Cardiac fibroblast (primary cell): ENCODE measurements at places on chromosomes 16 and 17.

DNA sequence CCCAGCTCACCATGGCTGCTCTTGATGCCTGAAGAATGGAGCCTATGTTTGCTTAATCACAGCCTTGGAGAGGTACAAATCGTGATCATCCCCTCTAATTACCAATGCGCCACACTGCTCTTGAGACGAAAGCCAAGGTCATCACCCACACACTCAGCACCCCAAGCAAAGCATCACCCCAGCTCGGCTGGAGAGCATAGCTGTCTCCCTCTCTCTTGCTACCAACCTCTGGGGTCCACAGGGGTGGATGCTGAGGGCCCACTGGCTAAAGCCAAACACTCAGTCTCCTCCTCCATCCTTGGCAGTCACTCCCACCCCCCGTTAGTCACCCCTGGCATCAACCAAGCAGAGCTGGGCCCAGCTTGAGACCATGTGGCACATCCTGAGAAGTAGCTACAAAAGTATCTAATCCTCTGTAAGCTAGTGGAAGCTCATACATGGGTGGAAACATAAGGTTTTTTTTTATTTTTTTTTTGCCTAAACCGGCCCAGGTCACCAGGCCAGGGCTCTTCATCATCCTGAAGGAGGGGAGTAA, 44.8 kb downstream of the PIMREG start:
- no peak for DNase-seq

DNA sequence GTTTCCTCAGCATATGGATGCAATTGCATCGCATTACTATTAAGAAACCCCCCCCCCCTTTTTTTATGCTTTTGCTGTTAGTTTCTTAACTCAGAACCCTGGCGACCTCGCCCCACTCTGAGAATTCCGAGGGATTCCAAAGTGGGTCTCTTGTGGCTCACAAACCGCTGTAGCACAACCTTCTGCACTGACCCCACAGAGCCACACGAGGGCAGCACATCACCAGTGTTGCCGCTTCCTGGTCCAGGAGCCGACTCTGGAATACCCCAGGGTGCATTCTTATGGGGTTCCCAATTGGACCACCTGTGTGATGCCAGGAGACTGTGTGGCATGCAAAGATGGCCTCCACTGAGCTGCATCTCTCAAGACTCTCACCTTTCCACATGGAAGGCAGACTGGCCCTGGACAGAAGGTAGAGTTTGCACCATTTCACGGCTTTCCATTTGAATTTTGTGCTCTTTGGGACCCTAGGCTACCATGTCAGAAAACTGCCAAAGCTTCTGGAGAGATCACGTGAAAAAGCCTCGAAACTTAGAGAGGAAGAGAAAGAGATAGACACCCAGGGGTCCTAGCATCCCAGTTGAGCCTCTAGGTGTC, 432.7 kb upstream of the ASIC2 start:
- peak; percentile 25 for DNase-seq

DNA sequence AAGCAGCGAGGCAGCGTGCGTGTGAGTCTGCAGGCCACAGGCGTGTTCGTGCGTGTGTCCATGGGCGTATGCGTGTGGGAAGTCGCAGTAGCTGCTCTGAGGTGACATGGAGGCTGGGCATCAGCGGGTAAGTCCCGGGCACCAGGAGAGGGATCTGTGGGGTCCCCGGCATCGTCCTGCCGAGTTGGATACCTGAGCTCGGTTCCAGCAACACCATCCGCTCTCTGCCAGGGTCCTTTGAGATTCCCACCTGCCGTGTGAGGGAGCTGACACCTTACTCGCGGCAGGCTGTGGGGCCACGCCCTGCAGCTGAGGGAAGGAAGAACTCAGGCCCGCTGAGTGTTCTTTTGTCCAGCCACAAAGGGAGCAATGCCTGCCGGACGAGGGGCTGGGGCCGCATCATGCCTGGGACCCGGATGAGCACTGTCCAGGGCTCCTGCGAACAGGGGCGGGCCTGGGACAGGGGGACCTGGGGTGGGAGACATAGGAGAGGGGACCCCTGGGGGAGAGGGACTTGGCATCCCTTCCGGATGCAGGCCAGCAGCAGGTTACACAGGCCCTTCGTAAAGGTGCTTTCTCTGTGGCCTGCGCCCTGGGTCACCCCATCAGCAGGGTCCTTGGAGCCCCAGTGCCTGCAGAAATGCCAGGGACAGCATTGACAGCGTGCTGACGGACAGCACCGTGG, 5.0 kb upstream of the SNAI3 start:
- no peak for DNase-seq

DNA sequence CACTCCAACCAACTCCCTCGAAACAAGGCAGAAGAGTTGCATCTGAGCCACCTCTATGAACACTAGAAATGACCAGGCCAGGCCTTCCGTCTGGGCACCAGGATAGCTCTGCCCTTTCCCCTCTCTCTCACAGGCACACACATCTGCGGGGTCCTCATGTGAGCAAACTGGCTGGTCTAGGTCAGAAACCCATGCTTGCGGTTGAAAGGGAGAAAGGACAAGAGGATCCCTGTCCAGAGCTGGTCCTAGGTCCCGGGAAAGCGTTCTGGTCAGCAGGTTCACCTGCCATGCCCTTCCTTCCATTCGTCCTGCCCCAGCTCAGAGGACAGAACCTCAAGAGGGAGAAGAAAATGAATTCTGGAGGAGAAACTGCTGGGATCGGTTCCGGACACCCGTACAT, 2.7 kb downstream of the MNT start:
- no peak for DNase-seq

DNA sequence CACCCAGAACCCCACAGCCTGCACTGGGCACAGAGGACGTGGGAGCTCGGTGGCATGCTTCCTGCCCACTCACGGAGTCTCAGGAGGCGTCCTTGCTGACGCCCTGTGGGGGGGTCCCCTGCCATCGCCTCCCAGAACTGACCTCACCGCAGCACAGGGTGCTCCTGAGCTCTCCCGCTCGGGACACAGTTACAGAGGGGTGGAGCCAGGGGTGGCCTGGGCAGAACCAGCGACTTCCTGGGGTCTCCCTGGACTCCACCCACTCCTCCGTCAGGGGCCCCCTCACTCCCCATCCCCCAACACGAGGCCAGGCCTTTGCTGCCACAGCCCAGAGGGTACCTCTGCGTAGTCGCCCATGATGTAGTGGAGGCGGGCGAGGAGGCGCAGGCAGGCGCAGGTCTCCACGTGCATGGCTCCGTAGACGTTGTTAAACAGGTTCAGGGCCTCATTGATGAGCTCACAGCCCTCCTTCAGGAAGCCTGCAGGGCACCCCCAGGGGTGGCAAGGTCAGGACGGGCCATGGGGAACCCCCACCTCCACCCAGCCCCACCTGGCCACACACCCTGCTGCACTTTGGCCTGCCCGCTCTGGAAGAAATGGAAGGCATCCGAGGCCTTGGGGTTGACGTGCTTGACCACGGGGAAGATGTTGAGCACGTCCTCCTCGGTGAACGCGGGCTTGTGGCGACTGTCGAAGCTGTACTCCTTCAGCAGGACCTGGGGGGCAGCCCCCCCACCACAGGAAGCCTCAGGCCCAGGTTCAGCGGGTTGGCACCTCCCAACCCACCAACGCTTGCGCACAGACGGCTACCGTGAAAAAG, 17.8 kb downstream of the CLUH start:
- DNase-seq = no peak

GRCh38 chr17:14282726-14283125, 18.2 kb upstream of the HS3ST3B1 start:
- DNase-seq = no peak

GRCh38 chr17:62164747-62165722, 100.0 kb upstream of the MED13 start:
- no peak for DNase-seq

GRCh38 chr16:88532434-88533241, 37.6 kb upstream of the ZC3H18 start:
- DNase-seq = no peak

DNA sequence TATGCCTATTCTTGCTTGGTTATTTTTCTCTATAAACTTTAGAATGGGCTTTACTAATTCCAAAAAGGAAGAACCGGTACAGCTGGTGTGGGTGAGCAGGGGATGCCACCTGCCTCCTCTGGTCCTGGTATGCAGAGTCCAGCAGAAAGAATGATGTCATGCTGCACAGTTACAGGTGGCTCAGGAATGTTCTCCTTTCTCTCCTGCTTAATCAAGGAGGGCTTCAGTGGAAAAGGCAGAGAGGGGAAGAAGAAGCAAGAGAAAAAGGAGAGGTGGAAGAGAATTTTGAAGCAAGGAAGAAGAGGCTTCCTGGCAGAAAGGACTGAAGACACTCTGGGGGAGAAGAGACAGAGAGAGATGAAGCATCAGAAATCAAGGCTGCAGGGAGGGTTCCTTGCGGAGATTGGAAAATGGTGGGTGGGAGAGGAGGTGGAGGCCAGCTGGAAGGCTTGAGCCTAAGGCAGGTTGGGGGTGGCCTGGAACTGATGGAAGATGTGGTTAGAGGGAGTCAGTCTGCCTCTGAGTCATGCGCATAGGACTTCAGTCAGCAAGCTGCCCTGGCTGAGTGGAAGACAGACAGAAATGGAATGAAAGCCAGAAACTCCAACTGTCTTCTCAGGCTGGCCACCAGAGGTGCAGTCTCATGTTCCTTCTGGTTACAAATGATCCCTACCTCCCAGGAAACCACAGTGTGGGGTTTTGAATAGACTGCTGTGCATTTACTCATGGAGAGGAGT, 64.6 kb upstream of the CRHR1 start:
- DNase-seq = peak; percentile 52

DNA sequence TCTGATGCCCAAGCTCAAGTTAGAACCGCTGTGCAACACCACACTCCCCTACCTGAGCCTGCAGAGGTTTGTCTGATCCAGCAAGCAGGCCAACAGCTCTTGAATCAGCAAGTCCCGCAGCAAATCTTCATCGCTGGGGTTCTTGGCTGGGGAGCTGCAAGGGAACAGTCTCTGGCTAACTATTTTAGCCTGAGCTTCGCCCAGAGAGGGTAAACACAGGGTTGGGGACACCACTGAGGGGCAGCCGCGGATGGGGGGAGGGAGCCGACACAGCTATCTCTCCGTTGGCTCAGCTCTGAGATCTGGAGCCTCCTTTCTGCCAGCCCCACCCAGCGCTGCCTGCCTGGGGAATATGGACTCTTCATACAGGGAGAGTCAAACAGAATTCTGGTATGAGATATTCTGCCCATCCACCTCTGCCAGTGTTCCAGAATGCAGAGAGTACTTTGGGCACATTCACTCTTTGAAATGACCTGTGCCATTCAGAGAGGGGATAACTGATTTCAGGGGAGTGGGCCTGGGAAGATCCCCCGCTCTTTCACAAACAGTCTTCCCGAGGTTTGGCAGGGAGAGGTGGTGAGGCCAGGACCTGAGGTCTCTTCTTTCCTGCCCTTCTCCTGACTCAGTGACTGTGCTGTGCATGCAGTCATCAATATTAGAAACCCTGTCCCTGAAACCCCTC, 7.4 kb downstream of the GIP start:
- no peak for DNase-seq

- DNase-seq = no peak
These were observed 27.0 kb downstream of the GNGT2 start for GRCh38 chr17:49183341-49183740.

DNA sequence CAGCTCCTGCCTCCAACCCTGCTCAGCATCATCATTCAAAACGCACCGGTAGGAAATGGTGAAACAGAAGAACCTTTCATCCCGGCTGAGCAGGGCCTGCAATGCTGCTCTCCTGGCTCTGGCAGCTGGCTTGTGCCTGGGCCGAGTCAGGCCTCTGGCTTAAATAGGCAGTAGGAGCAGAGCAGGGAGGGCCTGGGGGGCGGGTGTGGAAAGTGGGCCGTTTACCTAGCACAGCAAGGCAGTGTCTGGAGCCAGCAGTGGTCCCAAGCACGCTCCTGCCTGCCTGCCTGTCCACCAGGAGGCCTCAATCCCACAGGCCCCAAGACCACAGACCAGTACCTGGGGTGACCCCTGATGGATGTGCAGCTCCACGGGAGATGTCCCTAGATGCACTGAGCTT, 59.3 kb downstream of the SMPD3 start:
- DNase-seq = no peak

GRCh38 chr16:69111876-69112230, 6.4 kb downstream of the HAS3 start:
- DNase-seq = no peak

DNA sequence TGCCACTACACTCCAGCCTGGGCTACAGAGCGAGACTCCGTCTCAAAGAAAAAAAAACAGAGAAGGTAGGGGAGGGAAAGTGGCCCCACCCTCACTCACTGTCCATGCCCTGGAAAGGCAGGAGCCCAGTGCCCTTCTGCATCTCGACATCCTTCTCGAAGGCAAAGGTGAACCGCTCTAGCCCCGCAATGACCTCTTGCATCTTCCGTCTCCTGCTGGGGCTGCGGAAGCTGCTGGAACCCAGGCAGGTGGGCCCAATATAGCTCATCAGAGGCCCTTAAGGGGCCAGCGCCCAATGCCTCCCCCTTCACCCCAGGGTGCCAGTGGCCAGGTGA, at the start of gene CPSF4L:
CPSF4L (minus strand) TSS at position 264 of the 335 bp plus-strand sequence; CDS start at position 202, 62 bp downstream.
- no peak for DNase-seq

- no peak for DNase-seq
These were observed 50.4 kb downstream of the AIPL1 start for GRCh38 chr17:6384481-6384880.

GRCh38 chr16:48958681-48959080, 323.0 kb downstream of the CBLN1 start:
- DNase-seq = peak; percentile 18

- no peak for DNase-seq
These were observed 23.0 kb downstream of the DNAH2 start for GRCh38 chr17:7740481-7741001.

DNA sequence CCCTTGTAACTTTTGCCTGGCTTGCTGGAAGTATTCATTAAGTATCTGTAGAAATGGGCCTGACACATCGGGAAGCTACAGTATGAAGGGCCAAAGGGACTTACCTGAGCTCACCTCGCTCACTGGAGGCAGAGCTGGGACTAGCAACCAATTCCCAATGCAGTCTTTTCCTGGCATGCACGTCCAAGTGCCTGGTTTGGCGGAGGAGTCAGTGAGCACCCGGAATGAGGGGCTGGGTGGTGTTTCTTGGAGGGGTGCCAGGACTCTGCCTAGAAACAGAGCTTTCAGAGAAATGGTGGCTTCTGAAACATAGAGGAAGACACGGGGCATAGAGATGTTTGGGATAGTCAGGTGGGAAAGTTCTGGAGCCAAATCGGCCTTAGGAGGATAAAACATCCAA, 18.4 kb upstream of the GPRC5C start:
- DNase-seq = no peak

GRCh38 chr16:88536971-88537751, 33.0 kb upstream of the ZC3H18 start:
- no peak for DNase-seq

- DNase-seq = no peak
These were observed 6.2 kb downstream of the AANAT start for GRCh38 chr17:76473541-76473985.

DNA sequence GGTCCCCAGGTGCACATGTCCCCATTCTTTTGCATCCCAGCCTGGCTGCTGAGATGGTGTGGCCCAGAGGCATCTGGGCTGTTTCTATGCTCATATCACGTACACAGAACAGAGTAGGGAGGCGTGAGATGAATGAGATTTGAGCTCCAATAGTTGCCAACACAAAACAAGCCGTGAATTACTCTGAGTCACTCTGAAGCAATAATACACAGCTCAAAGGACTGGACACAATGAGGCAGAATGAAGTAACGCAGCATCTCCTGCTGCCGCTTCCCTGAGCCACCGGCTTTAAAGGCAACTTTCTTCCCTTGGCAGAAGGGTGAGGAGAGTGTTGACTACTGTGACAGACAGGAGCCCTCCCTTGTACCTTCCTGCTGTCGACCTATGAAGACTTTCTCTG, 33.9 kb upstream of the CLEC18B start:
- DNase-seq = peak; percentile 94

GRCh38 chr16:51359141-51359955, 208.3 kb upstream of the SALL1 start:
- DNase-seq = no peak
